Stimulated activated CD8-positive, alpha-beta memory T cell treated with anti-CD3 and anti-CD28 coated beads, Interleukin-15, amount 100 ng/mL, for 24 hours (primary cell): ENCODE measurements at places on chromosomes 11 and 22.

GRCh38 chr11:1043563-1044096 lies 7.1 kb upstream of the MUC6 start:
- no peak for DNase-seq

DNA sequence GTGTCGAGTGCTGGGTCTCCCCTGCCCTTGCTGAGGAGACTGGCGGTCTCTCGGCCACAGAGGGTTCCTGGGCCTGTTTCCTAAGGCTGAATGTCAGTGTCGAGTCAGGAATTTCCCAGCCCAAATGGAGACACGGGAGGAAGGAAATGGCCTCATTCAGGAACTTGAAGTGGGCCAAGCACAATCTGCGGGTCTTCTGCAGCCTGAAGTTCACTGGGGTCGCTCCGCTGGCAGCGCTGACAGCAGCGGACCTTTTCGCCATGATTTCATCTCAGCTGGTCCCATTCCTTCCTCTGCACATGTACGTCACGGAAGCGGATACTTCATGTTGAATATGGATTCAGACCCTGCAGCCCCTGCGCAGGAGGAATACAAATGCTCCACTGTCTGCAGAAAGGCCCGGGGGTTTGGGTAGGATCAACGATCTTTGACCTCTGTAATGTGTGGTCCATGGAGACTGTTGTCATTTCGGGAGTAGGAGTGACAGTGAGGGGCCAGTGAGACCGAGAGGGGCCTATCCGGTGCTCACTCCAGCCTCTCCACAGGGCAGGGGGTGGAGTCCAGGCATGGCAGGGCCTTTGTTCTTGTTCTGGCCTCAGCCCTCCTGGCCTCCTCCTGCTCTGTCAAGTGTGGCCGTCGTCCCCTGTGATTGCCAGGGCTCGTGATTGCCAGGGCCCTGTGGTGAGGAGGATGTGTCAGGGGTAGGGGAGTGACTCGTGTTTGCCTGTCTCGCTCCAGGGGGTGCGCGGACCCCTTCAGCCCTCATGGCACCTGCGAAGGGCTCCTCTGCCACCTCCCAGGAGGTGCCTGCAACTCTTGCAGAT lies 402.3 kb downstream of the TBC1D22A start:
- DNase-seq = no peak

DNA sequence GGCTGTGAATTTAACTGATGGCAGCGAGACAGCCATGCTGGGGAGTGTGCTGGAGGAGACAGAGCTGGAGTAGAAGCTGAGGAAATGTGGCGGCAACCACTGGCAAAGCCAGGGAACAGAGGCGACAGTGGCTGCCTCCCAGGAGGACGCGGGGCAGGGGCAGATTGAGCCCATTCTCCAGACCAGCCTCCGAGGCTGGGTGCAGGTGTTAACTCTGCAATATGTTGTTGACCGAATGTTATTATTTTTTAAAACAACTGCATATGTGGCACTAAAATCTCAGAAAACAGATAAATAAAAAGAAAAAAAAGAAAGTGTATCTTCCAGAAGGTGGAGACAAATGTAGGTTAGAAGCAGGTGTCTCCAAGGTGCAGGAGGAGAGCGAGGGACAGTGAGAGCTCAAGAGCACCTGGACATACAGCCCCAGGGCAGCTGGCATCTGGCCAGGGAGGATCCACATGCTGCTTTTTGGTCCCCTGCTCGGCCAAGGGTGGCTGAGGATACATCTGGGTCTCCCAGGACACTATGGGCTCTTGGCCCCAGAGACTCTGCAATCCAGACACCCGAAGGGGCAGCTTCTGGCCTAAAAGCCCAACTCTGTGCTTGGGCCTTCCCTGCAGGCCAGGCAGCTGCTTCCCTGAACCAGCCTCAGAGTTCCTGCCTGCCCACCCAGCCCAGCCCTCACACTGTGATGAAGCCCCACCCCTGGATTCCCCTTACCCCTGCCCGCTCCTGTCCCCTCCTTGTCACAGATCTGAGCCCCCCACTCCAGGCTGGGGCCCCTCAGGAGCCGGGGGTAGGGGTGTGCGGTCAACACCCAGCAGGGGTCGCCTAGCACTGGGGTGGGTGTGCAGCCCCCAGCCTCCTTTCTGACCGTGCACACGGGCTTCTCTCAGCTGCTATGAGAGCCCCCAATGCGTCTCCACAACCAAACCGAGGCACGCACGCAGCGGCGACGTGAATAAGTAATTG lies 12.9 kb downstream of the RTN4R start:
- DNase-seq = no peak

GRCh38 chr11:17489751-17490150 lies 13.1 kb upstream of the ABCC8 start:
- no peak for DNase-seq

DNA sequence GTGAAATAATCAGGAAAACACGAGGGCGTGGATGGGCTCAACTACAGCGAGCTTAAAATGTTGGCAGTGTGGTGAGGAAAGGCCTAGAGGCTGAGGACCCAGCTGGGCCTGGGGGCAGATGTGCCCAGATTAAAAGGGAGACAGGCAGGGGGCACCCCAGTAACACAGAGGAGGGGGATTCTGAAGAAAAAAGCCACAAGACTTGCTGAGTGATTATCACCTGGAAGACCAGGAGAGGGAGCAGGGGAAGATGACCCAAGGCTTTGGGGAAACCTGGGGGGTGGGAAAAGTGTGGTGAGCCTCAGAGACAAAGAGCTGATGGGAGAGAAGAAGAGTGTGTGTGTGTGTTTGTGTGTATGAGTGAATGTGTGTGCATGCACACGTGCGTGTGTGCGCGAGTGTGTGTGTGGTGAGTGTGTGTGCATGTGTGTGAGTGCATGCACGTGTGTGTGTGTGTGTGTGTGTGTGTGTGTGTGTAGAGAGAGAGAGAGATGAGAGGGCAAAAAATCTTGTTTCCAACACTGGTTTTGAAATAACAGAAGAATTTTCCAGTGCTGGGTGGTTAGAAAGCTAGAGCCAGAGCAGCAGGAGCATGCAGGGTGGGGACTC lies 500.5 kb downstream of the BUD13 start:
- no peak for DNase-seq

DNA sequence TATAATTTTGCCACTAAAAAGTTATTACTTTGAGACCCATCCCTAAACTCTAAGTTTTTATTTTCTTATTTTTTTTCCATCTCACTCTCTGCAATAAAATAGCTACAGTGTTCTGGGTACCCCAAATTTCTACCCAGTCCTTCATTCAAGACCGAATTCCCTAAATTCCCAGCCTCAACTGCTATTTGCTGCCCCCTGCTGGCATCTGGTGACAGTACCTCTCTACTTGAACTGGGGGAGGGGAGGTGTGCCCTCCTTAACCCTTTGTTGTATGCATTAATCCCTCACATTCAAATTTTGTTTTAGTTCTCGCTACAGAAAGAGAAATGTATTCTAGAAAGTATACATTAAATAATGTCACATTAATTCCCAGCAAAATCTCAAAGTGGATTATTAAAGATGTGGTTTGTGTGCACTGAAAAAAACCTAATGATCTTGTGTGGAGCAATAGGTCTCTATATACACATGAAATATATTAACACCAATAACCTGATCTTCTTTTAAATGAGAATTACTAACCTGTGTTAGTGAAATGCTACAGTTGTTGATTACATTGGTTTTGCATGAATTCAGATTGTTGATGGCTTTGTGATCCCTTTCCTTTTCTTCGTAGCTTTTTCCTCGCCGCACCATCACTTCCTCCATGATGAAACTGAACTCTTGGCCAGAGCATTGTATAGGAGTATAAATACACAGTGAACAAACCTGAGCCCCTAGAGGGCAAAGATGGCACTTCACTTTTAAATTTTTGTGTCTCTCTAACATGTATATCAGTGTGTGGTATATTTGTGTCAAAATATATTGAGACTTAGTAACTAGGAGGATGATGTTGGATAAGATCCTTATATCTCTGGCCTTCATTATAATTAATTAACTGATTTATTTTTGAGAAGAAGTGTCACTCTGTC lies 590.0 kb downstream of the METTL15 start:
- DNase-seq = no peak

GRCh38 chr11:20672575-20672974 lies 3.2 kb downstream of the NELL1 start:
- no peak for DNase-seq

DNA sequence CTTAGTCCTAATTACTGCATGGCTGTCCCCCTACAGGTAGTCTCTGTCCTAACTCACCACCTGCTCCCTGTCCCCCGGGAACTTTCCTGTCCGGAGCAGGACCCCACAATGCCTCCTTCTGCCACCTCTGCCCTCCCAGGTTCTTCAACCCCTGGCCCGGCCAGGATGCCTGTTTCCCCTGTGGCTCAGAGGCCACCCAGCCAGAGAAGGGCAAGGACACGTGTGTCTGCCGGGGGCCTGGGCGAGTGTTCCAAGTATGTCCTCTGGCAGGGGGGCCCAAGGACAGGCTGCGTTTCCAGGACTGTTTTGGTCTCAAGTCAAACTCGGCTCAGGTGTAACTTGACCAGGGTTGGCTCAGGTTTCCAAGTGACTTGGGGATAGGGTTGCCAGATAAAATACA lies 63.8 kb downstream of the BTG4 start:
- no peak for DNase-seq

- DNase-seq = no peak
Observed at GRCh38 chr11:124536520-124536919, 6.9 kb downstream of the OR8B12 start.

- no peak for DNase-seq
Observed at GRCh38 chr11:64834031-64834722, 10.3 kb downstream of the CDC42BPG start.

DNA sequence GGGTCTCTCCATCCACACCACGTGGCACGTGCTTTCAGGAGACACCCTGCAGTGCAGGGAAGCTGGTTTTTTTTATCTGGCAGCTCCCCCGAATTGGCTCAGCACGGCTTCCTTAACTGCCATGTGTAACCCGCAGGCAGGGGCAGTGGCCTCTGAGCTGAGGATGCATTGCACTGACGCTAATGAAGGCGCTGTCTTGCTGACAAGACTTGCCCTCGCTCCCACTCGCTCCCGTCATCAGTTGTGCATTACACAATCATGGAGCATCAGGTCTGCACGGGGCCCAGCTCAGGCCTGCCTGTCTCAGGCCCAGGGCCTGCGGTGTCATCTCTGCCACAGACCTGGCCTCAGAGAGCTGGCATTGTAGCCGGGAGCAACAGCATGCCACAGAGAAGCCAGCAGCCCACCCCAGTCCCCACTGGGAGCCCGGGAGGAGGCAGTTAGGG lies 95.9 kb downstream of the ARHGAP8 start:
- DNase-seq = no peak

GRCh38 chr22:43031617-43032016 lies 16.7 kb upstream of the PACSIN2 start:
- DNase-seq = no peak

GRCh38 chr22:43740587-43741270 lies 71.4 kb downstream of the EFCAB6 start:
- DNase-seq = no peak

GRCh38 chr11:70711911-70712185 lies 313.5 kb downstream of the CTTN start:
- DNase-seq = no peak

- DNase-seq = no peak
Observed at GRCh38 chr11:23359297-23359696, 499.0 kb upstream of the CCDC179 start.

GRCh38 chr11:70317581-70318305 lies 47.3 kb downstream of the PPFIA1 start:
- DNase-seq = no peak

- no peak for DNase-seq
Observed at GRCh38 chr22:47782328-47783075, 1020.1 kb downstream of the TBC1D22A start.

GRCh38 chr11:70034740-70035365 lies 43.3 kb upstream of the ANO1 start:
- no peak for DNase-seq

DNA sequence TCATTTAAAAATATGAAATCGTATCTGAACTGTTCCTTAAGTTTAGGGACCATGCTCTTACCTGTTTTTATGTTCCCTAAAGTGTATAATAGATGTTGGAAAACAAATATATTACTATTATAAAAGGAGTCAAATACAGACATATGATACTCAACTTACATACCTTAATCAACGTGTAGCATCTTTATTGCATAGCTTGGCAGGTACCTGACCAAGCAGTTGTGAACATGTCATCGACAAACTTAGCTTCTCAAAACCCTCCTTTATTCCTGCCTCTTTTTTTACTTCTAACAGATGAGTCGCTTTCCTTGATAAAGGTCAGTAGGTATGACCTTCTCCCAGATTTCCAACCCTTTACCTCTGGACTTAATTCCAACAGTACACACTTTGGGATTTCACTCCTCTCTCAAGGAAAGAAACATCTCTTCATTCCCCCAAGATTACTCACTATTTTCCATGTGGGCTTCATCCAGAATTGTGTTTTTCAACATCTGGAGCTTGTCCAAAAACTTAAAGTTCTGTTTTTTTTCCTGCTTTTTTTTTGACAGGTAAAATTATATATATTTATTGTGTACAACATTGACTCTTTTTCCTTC lies 11.9 kb downstream of the HIPK3 start:
- DNase-seq = no peak

DNA sequence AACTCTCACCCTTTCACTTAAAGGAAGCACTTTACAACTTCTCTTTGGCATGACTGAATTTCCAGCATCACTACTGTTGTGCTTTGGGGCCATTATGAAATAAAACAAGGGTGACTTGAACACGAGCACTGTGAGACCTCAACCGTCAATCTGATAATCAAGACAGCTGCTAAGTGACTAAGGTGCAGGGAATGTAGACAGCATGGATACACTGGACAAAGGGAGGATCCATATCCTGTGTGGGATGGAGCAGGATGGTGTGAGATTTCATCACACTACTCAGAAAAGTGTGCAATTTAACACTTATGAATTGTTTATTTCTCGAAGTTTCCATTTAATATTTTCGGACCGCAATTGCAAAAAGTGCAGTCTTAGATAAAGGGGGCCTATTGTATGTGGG lies 16.1 kb upstream of the EXPH5 start:
- DNase-seq = no peak

DNA sequence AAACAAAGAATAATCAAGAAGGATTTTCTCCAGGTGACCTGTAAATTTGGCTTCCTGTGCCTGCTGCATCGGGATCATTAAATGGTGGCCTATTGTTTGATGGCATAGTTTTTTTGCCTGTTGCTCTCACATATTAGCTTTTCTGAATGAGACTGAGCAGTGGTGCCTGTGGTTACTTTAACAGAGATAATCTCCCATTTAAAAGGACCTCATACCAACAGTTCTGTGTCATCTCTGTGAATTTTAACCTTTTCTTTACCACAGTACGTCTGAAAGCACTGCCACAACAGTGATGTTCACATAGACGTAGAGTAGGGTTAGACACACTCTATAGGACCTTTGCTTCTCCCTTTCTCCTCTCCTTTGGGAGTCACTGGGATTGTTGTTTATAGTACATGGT lies 22.9 kb upstream of the RCE1 start:
- no peak for DNase-seq

DNA sequence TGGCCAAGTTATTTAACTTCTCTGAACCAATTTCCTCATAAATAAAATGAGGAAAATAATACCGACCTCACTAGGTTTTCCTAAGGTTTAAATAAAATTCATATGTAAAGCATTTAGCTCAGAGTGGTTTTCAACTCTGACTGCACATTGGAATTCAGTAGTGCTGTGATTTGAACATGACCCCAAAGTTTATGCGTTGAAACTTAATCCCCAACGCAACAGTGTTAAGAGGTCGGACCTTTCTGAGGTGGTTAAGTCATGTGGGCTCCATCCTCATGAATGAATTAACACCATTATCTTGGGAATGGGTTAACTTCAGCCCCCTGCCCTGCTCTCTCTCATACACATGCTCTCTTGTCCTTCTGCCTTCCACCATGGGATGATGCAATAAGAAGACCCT lies 322.2 kb downstream of the AASDHPPT start:
- no peak for DNase-seq
